Endothelial cell (in vitro differentiated cells): ENCODE measurements at places on chromosomes 1 and 21. TPM values are rescaled to one million over a fixed set of nuclear protein-coding genes. Genes with fewer than 3 reads are reported as not detected.

DNA sequence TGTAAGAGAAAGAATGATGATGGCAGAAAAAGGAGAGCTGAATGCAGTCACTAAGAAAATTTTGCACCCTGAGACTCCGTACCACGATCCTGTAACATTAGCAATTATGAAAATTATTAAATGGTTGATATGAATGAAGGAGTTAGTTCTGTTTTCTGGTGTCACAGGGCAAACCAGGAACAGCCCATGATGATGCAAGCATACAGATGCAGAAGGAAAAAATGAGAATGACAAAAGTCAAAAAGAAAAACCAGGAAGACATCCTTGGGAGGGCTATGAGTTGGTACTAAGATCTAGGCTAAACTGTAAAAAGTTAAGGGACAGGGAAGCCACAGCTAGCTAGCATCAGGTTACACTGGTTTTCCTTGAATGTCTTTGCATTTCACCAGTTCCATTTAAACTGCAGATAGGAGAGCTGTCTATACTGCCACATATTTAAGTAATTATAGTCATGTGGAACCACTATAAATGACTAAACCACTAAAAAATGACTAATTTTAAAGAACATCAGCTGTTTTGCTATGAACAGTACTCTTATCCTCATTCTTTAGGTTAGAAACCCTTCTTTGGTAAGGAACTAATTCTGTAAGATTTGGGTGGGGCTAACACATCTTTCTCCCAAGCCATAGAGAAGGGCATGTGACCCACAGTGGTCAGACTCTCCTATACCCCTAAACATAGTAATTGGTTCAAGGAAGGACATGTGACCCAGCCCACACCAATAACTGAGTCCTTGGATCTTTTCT, 11.4 kb downstream of the DOCK7 start:
- no peak for DNase-seq

Gene LCE1B
- total RNA-seq: not detected

- DNase-seq: no peak
Observed at GRCh38 chr1:17201201-17202021, 3.5 kb upstream of the PADI1 start.

- no peak for DNase-seq
Observed at GRCh38 chr1:61167309-61167708, 84.9 kb downstream of the NFIA start.

DNA sequence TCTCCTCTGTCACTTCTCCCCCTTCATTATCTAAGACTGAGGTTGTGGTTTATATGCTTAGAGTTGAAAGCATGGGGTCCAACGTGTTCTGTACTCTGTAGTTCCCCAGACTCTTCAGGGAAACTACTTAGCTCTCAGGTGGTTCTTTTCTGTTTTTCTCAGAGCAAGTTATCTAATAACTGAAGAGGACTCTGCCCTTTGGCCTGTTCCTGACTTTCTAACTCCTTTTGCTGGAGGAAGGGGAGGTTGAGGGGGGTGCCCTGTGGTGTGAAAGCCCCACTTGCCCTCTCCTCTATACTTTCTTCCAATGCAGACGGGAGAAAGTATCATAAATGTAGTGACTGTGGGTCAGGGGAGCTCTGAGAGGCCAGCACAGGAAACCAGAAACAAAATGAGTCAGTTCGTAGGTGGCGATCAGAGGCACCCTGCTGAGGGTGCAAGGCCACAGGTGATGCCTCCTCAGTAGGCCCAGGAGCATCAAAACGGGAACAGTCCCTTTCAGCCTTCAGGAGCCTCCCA, 5.0 kb downstream of the SLC25A44 start:
- DNase-seq: no peak

- no peak for DNase-seq
Observed at GRCh38 chr1:111569913-111570312, 49.7 kb upstream of the RAP1A start.

Gene BMP8A
- total RNA-seq: not detected

DNA sequence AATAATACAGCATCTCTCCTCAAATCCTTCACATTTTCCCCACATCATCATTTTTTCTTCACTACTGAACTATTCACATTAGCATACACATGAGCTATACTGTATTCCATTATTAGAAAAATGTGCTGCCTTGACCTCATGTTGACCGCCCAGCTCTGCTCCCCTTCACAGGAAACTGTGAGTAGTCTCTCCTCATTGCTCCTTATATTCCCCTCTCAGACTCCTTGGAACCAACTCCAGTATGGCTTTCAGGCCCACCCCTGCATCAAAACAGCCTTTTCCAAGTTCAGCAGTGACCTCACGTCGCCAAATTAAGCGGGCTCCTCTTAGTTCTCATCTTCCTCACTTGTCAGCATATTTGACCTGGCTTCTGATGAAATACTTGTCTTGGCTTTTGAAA, 59.2 kb upstream of the SPAG17 start:
- no peak for DNase-seq

GRCh38 chr1:30834253-30834652, 74.3 kb downstream of the SDC3 start:
- no peak for DNase-seq

GRCh38 chr1:205315008-205315618, 6.4 kb downstream of the NUAK2 start:
- DNase-seq: no peak

GRCh38 chr21:46002841-46003574, 21.4 kb downstream of the COL6A1 start:
- DNase-seq: no peak

Gene SPATA45
- total RNA-seq: 0.82 TPM

DNA sequence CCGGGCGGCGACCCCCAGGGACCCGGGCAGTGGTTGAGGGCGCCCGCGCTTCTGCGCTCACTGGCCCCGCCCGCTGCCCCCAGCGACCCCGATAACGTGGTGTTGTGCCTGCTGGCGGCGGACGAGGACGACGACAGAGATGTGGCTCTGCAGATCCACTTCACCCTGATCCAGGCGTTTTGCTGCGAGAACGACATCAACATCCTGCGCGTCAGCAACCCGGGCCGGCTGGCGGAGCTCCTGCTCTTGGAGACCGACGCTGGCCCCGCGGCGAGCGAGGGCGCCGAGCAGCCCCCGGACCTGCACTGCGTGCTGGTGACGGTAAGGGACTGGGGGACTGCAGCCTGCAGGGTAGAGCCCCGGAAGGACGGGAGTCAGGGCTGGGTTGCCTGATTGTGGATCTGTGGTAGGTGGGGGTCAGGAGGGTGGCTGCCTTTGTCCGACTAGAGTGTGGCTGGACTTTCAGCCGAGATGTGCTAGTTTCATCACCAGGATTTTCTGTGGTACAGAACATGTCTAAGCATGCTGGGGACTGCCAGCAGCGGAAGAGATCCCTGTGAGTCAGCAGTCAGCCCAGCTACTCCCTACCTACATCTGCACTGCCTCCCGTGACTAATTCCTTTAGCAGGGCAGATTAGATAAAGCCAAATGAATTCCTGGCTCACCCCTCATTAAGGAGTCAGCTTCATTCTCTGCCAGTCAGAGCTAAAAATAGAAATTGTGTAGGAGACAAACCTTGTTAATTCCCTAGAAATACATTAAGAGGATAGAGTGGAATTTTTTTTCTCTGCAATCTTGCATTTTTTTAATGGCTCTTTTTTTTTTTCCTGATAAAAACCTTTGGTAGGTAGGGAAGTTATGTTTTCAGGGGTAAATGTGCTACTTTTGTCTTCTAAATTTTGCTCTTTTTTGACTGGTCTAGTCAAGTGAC, 1.5 kb downstream of the GADD45A start:
- DNase-seq: peak; percentile 62

Gene MTHFR
- total RNA-seq: 27.2 TPM

Gene LAPTM5
- 80.5 TPM for total RNA-seq

Gene SRGAP2
- total RNA-seq: 218 TPM

DNA sequence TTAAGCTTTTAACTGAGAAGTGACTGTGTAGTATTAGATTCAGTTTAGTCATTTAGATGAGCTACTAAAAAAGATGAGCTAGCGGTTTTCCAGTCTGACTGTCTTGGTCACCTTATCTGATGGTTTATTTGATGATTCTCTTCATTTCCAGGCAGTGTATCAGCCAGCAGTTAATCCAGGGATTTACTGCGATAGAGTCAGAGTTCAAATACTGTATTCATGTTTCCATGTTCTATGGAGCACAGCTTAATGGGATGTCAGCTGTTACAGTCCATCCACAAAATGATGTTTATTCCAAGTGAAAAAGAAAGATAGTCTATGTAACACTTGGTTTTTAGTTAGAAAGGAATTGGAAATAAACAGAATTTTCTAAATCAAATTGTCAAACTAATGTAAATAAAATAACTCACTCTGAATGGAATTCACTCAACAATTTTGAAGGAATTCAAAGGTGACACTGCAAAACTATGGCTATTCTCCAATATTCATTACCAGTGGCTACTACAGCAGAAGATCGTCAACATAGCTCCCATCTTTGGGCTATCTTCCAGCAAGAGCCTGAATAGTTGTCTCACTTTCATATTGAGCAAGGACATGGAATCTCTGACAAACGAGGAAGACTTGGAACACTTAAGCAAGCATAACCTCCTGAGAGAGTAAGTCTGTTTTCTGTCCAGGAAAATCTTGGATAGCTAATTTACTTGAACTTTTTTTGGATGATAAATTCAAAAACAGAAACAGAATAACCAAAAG, 54.6 kb upstream of the DPT start:
- no peak for DNase-seq

GRCh38 chr1:38941527-38942019, at the start of gene RHBDL2:
Gene RHBDL2, minus strand, starts transcription at chr1:38941830. Its CDS starts 22,618 bp downstream, at chr1:38919212.
- DNase-seq: no peak

DNA sequence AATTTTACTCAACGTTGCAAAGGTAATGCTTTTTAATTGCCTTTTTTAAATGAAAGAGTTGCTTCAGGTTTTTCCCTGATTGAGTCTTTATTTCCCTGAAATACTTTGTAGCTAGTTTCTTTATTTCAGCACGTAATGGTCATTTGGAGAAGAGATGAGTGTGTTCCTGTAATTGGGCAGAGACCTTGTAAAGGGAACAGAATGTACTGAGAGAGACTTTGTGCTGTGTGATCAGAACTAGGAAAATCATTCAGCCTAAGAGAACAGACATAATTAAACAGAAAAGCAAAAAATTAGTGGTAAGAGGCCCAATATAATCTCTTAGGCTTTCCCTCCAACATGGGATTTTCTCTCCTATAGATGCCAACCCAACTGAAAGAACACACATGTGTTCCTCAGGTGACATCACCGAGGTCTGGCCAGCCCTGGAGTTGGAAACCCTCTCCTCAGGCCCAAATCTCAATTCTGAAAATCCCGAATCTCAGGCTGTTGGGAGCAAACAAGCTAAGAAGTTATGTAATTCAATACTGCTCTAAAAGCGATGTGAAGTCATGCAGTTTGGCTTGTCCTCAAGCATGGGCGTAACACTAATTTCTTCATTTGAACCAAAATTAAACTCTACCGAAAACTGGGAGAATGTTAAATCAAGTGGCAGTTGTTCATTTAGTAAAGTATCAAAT, 102.0 kb downstream of the TGFB2 start:
- DNase-seq: no peak

DNA sequence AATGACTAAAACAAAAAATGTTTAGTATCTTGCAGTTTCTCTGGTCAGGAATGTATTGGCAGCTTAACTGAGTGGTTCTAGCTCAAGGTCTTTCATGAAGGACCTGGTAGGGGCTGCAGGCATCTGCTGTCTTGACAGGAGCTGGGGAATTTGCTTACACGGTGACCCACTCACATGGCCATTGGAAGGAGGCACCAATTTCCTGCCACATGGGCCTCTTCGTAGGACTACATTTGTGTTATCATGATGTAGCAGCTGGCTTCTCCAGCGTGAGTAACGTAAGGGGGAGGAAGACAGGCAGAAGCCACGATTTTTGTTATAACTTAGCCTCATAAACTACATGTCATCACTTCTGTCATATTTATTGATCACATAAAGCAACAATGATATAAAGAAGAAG, 376.3 kb downstream of the AMY1C start:
- DNase-seq: no peak

- DNase-seq: no peak
Observed at GRCh38 chr1:119485201-119485600, 21.8 kb upstream of the HSD3B1 start.

GRCh38 chr1:235266967-235267366, 61.0 kb downstream of the ARID4B start:
- DNase-seq: no peak

- DNase-seq: no peak
Observed at GRCh38 chr1:8653878-8654277, 163.6 kb downstream of the RERE start.

Gene HEYL
- total RNA-seq: 1.3 TPM

GRCh38 chr21:39984286-39984991, 117.2 kb downstream of the PCP4 start:
- DNase-seq: no peak

GRCh38 chr1:181033799-181034451, at the start of gene MR1:
Gene MR1, plus strand, starts transcription at chr1:181033983. Its CDS starts 25 bp downstream, at chr1:181034008.
- DNase-seq: no peak

DNA sequence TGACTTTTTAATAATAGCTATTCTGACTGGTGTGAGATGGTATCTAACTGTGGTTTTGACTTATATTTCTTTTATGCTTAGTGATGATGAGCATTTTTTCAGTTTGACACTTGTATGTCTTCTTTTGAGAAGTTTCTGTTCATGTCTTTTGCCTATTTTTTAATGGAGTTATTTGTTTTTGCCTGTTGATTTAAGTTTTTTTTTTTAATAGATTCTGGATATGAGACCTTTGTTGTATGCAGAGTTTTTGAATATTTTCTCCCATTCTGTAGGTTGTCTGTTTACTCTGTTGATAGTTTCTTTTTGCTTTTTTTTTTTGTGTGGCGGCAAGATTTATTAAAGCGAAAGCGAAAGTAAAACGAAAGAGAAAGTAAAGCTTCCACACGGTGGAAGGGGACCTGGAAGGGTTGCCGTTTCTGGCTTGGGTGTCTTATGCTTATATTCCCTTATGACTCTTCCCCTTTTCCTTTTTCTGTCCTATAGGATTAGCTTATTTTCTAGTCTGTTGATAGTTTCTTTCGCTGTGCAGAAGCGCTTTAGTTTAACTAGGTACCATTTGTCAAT, 67.6 kb downstream of the TBX19 start:
- no peak for DNase-seq
